ENCODE measurements at places on chromosomes 11 and 22.

DNA sequence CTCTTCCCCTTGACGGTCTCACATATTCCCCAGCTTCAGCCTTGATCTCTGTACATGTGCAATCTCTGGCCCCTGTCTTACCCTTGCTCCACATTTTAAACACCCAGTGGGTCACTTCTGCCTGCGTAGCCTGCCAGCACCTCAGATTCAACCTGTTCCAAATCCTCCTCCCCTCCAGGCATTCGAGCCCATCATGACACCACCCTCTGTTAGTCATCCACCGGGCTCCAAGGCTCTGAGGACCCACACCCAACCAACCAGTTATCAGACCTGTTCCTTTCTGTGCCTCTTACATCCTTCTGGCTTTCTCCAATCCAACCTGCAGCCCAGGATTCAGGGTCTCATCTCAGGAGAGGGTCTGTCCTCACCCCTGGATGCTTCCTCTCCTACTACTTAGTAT lies 119.8 kb upstream of the TBCEL start:
- no peak for DNase-seq

GRCh38 chr22:21623648-21623970 lies 6.2 kb downstream of the YDJC start:
- DNase-seq: no peak

GRCh38 chr11:96082002-96082899 lies 158.3 kb upstream of the MTMR2 start:
- no peak for DNase-seq

GRCh38 chr11:57618438-57618837 lies 21.0 kb downstream of the SERPING1 start:
- DNase-seq: no peak

DNA sequence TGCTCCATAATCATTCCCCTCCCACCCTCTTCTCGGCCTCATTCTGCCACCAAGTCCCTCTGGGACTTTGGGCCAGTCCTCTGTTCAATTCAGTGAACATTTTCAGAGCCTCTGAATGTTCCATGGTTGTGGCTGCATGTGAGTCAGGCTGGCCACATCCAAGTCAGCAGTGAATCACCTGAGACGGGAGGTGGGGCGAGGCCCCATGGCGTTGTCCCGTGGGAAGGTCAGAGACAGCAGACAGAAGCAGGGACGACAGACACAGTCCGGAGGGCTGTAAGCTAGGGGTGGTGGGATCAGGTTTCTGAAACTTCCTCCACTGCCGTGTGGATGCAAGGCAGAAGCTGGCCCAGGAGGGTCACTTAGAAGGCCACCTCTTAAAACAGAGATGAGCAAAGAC lies 324.8 kb downstream of the MN1 start:
- no peak for DNase-seq

DNA sequence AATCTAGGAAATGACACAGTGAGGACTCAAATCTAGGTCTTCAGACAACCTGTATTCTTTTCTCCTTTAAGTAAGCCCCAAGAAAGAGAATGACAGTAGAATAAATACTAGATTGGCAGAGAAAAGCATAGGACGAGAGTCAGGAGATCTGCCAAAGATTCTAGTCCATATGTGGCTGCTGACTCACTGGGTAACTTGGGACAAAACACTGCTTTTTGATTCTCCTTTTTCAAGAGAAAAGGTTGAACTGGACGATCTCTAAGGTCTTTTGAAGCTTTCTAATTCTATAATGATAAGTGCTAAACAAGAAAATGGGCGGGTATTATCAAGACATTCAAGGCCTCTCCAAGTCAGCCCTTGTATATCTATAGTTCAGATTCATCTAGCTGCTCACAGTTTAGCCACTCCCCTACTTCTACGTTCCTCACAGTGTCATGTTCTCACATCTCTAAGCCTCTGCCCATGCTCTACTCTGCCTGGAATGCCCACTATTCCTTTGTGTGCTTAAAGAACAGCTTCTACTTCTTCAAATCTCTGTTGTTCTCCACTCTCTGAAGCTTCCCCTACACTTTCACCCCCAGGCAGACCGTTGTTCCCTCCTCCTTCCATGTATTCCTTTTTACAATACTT lies 53.0 kb downstream of the RELT start:
- DNase-seq: no peak
